ENCODE measurements at places on chromosomes 1 and 21.

GRCh38 chr1:232627645-232628334 lies 2.1 kb downstream of the SIPA1L2 start:
- no peak for DNase-seq

GRCh38 chr1:14117700-14118099 lies 417.7 kb downstream of the PRDM2 start:
- DNase-seq: no peak

DNA sequence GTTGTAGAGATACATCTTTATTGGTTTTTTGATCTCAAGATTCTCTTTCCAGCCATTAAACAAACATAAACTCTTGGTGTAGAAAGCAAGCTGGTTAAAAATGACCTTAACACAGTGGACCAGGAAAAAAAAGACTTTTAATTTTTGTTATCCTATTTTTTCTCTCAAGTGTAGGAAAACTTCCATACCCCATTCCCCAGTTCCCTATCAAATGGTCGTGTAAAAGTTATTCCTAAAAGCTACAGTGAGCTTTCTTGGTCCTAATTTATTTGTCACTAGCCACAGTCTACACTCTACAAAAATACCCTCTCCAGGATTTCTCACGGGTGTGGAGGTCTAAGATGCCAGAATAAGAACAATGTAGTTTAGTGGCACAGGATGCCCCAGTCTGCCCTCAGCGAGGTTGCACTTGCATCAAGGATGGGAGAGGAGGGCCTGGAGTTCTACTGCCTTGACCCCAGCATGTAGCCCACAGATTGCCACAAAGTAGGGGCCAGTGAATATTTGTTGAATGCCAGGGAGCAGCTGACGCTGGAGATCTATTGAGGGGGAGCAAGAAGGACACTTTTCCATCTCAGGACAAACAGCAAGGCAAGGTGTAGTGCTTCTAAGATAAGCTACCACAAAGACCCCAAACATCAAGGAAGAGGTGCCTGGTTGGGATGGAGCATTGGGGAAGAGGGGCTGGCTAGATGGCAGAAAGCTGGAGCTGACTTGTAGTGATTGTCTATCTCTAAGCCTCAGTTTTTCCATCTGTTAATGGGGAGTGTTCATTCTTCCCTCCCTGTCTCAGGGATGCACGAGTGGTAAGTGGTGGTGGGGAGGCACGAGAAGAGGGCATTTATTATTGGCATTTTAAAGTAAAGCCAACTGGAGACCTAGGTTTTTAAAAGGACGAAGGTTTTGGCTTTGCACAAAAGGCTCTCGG lies 1.8 kb downstream of the MYCL start:
- DNase-seq: no peak

- no peak for DNase-seq
Measured at GRCh38 chr1:98034505-98034904, 113.7 kb upstream of the DPYD start.

DNA sequence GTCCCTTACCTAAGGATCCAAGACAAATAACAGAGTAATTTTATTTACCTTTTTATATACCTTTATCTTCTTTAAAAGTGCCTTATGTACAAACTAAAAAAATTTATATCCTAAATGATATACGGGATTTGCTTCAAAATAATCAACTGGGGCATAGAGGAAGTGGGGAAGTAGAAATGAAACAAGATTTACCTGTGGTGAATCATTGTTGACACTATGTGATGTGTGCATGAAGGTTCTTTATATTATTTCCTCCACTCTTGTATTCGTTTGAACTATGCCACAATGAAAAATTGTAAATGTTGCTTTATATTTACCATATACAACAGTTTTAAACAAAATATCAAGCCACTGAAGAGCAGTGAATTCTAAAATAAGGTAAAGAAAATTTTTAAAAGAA lies 13.0 kb downstream of the RGS7 start:
- DNase-seq: no peak

- DNase-seq: no peak
Measured at GRCh38 chr1:224901087-224901810, 28.2 kb upstream of the DNAH14 start.

DNA sequence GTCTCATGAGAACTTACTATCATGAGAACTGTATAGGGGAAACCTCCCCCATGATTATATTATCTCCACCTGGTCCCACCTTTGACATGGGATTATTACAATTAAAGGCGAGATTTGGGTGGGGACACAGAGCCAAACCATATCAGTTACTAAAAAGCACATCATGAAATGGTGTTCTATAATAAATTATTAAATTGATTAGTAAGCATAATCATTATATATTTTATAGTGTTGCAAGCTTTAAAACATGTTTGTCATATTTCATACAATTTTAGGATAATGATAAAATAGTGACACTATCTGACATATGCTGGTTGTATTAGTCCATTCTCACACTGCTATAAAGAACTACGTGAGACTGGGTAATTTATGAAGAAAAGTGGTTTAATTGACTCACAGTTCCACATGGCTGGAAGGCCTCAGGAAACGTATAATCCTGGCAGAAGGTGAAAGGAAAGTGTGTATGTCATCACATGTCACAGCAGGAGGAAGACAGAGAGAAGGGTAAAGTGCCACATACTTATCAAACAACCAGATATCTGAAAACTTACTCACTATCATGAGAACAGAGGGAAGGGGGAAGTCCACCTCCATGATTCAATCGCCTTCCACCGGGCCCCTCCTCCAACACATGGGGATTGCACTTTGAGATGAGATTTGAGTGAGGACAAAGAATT lies 539.2 kb upstream of the OLFM3 start:
- DNase-seq: no peak

DNA sequence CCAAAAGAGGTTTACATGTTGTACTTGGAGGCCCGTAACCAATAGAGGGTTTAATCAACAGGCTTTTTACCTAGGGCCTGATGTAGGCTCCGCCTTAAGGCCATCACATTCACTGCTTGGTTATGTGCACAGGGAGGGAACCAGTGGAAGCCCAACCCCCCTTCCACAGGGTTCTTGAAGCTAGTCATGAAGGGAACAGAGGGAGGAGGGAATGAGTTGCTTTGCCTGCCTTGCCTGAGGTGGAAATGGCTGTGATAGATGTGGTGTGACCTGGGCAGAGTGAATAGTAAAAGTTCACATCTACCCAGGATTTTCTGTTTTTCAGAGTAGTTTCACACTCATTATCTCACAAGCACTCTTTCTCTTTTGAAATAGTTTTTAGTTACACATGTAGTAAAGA lies 215.1 kb downstream of the ST6GALNAC3 start:
- DNase-seq: no peak

DNA sequence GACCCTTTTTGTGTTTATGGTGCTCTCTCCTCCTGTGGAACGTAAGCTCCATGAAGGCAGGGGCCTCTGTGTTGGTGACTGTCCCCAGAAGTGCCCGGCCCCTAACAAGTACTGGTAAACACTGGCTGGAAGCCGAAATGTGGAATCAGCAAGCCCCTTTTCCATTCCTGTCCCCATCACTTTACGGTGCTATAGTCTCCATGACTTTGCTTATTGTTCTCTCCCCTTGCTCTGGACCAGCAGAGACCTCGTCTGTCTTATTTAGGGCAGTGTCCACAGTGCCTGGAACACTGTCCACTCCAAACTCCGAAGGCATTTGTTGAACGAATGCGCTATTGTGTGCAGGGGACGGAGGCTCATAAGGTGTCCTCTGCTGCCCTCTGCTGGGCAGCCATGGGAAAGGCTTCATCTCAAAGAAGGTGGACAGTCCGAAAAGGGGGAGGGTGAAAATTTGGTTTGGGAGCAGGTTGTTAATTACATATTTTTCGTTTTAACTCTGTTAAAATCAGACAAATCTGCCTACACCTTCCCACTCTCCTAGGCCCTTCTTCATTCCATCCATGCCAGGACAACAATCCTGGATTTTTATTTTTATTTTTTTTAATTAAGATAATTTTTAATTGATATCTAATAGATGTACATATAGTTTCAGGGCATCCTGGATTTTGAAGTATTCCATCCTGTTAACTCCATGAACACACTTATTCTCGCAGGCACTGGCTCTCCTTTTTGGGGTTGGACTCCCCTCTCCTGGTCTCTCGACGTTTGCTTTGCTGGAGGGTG lies 115.6 kb downstream of the PGBD5 start:
- no peak for DNase-seq

DNA sequence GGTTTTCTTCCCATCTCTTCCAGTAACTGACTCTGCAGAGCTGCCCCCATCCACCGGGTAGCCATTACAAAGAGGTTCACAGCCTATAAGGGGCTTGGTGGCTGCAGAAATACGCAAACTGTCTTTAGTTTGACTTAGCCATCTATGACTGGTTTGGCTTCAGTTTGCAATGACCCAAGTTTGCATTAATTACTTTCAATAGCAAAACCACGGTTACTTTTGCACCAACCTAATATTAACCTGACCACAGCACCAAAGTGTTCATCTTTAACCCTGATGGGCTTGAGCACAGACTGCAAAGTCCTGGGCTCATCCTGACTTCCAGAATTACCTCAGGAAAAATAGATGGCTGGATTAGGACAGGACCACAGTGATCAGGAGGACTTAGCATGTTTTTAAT lies 2.2 kb upstream of the HAO2 start:
- DNase-seq: no peak

DNA sequence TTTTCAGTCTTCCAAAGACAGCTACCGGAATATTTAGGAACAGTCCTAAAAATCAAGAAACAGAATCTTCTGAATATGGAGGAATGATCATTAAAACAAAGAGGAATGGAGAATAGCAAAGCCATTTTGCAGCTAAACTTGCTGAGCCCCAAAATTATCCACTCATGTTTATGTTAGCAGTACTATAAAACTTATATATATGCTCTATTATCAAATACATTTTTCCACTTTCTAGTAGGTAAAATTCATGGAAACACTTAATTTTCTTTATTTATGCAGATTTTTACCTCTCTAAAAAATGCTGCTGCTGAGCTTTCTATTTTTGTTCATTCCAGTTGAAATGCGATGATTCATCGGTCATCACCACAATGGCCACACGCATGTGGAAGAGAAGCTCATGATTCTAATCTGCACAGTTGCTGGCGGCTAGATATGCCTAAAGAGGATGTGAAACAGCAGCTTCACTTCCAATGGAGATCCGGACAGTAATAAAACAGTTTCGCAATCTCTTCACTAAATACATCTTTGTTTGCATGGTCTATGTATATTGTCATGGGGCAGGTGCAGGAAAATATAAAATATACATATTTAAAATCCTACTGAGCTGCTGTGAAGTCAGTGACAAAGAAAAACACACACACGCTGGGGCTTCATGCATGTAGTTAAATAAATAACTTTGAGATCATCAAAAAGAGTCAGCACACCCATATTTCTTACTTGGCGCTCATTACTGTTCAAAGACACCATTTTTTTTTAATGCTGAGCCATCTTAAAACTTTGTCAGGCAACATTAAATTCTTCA lies 292.2 kb downstream of the SMYD3 start:
- no peak for DNase-seq

DNA sequence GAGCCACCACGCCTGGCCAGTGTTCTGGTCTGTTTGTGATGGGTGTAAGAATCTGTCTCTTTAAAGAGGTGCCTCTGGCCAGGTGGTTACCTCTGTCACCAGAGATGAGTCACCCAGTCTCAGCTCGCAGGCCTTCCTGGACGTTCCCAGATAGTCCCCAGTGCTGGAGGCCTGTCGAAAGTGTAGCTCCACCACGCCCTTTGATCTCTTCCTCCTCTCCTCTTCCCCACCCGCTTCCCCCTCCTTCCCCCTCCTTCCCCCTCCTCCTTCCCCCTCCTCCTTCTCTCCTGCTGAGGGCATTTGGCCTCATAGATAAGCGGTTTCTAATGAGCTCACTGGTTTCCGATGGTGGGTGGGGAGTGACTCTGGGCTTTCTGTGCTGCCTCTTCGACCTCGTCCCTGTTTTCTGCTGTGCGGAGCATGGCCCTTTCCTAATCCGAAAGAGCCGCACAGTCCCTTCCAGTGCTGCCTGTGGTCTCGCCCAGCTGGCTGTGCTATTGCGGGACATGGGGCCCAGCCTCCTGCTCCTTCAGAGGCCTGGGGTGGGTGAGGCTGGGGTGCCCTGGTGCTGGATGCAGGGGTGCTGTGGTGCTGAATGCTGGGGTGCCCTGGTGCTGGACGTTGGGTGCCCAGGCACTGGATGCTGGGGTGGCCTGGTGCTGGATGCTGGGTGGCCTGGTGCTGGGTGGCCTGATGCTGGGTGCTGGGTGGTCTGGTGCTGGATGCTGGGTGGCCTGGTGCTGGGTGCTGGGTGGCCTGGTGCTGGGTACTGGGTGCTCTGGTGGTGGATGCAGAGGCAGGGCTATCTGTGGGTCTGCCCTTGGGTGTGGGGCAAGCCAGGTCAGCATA lies 19.2 kb downstream of the AGPAT3 start:
- no peak for DNase-seq

GRCh38 chr1:47227341-47228232 lies 4.4 kb downstream of the TAL1 start:
- DNase-seq: no peak

DNA sequence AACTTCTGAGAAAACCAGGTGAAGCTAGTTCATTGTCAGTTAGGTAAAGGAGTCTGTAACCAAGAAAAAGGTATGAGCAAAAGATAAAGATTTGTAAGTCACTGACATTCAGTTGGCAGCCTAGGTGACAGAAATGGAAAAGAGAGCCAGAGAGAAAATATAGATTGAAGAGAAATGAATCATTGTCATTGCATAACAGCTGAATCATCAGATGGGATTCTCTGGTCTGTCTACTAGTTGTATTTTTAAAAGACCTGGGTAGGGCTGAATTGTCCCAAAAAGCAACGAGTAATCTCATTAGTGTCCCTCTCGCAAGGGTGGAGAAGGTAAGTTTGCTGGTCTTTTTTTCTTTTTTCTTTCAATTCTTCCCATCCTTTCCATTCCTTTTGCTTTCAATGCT lies 36.6 kb downstream of the PTGS2 start:
- DNase-seq: no peak

- no peak for DNase-seq
Measured at GRCh38 chr1:55826381-55827080, 611.4 kb upstream of the USP24 start.

DNA sequence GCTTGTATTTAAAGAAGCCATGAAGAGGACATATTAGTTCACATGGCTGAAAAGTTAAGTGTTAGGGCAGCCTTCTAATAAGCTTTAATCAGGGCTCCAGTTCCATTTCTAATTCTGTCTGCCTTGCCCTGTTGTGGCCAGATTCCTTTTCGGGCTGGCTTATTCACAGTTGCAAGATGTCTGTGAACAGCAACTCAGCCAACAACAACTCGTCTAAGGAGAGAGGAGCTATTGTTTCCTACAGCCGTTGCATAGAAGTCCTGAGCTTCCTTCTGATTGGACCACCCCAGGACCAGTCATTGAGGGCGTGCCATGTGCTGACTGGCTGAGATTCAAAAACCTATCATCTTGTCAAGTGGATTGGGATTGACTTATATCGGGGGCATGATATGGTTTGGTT lies 18.6 kb upstream of the COQ8A start:
- no peak for DNase-seq

DNA sequence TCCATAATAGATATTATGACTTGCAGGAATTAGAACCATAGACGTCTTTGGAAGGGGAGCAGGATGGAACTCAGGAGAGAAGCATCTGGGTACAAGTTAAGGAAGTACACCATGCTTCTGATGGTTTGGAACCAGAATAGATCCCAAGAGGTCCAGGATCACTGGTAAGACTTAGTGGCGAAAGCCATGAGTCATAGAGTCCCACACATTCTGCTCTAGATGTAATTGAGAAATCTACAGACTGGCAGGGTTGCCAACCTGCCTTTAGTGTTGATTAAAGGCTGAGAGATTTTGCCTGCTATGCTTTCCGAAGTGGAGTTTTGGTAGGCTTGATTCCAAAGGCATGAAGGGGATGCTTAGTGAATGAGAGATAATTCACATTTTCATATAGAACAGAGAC lies 57.1 kb upstream of the C1orf87 start:
- DNase-seq: no peak

Measured in cortex of kidney (tissue), 1 donor.